Activated T-helper 17 cell treated with anti-CD3 and anti-CD28 coated beads, Interleukin-2, amount 50 U/mL, for 72 hours (primary cell): ENCODE measurements at places on chromosomes 12 and 14. TPM values are rescaled to one million over a fixed set of nuclear protein-coding genes. Genes with fewer than 3 reads are reported as not detected.

DNA sequence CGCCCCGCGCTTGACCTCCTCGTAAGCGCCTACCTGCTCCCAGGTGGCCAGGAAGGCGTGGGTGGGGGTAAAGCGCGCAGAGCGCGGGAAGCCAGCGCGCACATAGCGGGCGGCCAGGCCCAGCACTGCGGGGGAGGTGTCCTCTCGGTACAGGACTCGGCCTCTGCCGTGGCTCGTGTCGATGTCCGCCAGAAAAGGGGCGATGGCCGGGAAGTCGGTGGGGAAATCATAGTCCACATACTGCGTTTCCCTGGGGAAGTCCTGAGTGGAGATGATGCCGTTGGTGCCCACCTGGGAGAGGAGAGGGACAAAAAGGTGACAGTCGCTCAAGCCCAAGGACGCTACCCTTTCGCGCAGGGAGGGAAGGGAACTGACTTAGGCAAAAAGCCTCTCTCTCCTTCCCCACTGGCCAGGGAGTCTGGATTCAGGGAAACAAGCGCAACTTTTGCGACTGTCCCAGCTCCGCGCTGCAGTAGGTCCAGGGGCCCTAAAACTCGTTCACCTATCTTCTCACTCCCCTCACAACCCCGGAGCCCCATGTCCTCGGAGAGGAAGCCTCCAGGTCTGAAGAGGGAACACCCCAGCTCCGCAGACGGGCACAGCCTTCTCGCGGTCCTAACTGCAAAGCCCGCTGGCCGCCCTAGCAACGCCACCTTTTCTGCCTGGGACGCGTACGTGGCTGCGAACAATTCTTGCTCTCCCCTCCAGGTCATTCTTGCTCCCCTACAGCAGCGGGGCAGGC is 815 bp downstream of the NID2 start:
- H3K27me3 ChIP-seq: peaks cover 32% of the 10 kb centered on the region
- H3K4me1 ChIP-seq: peaks cover 4% of the 10 kb centered on the region
- no peak overlapping the region for H3K27ac ChIP-seq
- H3K36me3 ChIP-seq: no peaks in the 10 kb centered on the region
- peak; percentile 41 for ATAC-seq

GRCh38 chr12:41228066-41228820 is 40.1 kb downstream of the PDZRN4 start:
- H3K4me1 ChIP-seq: no peaks in the 10 kb centered on the region
- ATAC-seq: no peak

DNA sequence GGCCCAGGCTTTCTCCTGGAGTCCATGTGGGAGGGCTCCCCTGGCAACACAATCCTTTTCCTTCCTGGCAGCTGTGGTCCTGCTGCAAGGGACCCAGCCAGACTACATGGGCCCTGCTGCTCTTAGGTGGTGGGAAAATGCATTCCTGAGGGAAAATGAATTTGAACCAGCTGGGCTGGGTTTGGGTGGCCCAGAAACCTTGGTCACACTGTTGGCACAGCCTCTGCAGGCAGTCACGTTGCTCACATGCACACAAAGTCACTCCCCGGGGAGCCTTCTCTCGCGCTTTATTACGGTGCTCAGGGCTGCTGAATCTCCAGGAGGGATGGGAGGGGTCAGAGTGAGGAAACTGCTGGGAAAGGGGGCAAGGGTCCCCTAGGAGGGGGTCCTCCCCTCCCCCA is 17.2 kb downstream of the PLEKHG3 start:
- H3K27ac ChIP-seq: peak overlapping the region; percentile 85
- H3K4me3 ChIP-seq: peak overlapping the region; percentile 60
- H3K4me1 ChIP-seq: peaks cover 67% of the 10 kb centered on the region
- no peaks in the 10 kb centered on the region for H3K27me3 ChIP-seq
- no peaks in the 10 kb centered on the region for H3K36me3 ChIP-seq
- ATAC-seq: no peak

DNA sequence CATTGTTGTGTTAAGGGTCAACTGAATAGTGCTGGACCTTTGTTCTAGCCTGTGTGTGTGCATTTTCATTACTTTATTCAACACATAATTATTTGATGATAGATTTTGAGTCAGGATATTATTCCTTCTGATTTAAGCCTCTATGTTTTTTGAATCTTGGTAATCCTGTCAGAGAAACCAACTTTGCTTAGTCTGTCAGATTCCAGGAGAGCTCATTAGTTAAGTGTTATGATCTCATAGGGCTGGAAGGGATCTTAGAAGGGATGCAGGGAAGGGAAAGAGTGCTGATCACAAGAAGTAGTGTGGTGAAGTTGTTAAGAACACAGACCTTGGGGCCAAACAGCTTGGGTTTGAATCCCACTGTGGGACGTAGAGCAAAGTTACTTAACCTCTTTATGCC is 52.9 kb downstream of the SCN8A start:
- no peak overlapping the region for H3K27ac ChIP-seq
- no peaks in the 10 kb centered on the region for H3K4me1 ChIP-seq
- ATAC-seq: no peak

- no peak for ATAC-seq
- H3K4me3 ChIP-seq: no peak overlapping the region
- H3K27me3 ChIP-seq: no peaks in the 10 kb centered on the region
- H3K4me1 ChIP-seq: no peaks in the 10 kb centered on the region
- no peak overlapping the region for H3K27ac ChIP-seq
These were observed 82.0 kb upstream of the SFSWAP start for GRCh38 chr12:131628766-131629448.

GRCh38 chr14:100864960-100865681 is 38.4 kb downstream of the RTL1 start:
- H3K27ac ChIP-seq: no peak overlapping the region
- no peak for ATAC-seq
- H3K4me3 ChIP-seq: no peak overlapping the region
- H3K27me3 ChIP-seq: no peaks in the 10 kb centered on the region

Gene ADAM21
- total RNA-seq: not detected

Gene SERPINA6
- total RNA-seq: 0.61 TPM

GRCh38 chr12:19695244-19696098 is 256.2 kb downstream of the AEBP2 start:
- H3K27me3 ChIP-seq: no peaks in the 10 kb centered on the region
- no peak overlapping the region for H3K27ac ChIP-seq
- peak; percentile 29 for ATAC-seq
- peaks cover 16% of the 10 kb centered on the region for H3K4me1 ChIP-seq
- peak overlapping the region; percentile 7 for H3K4me3 ChIP-seq

Gene LRTM2
- total RNA-seq: not detected

Gene DTX1
- 13.2 TPM for total RNA-seq

Gene SRRM4
- not detected for total RNA-seq

- H3K4me1 ChIP-seq: no peaks in the 10 kb centered on the region
- no peaks in the 10 kb centered on the region for H3K36me3 ChIP-seq
- ATAC-seq: no peak
- peaks cover 13% of the 10 kb centered on the region for H3K27me3 ChIP-seq
- H3K4me3 ChIP-seq: no peak overlapping the region
These were observed 258.1 kb downstream of the EGLN3 start for GRCh38 chr14:33692762-33693161.

GRCh38 chr12:49809381-49809905 is 18.8 kb downstream of the NCKAP5L start:
- ATAC-seq: no peak
- H3K4me1 ChIP-seq: peaks cover 5% of the 10 kb centered on the region
- H3K27me3 ChIP-seq: no peaks in the 10 kb centered on the region
- H3K27ac ChIP-seq: peak overlapping the region; percentile 28
- no peak overlapping the region for H3K4me3 ChIP-seq

Gene PMCH
- 0.71 TPM for total RNA-seq

DNA sequence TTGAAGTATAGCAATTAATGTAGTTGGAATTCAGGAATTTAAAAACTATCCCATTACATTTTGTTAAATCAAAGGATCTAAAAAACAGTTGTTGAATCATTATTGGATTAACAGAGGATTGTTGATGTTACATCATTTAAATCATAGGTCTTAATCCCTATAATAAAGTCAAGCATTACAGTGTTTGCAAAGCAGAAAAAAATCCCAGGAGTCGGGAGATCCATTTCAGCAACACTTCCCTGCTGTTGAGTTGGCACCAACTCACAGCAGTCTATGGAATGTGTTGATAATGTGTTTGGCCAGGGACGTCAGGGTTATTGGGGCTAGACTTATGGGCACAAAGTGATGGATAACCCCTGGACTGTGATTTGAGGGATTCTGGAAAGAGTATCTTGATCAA is 99.1 kb upstream of the TMTC1 start:
- H3K36me3 ChIP-seq: no peaks in the 10 kb centered on the region
- no peaks in the 10 kb centered on the region for H3K27me3 ChIP-seq
- H3K27ac ChIP-seq: no peak overlapping the region
- H3K4me1 ChIP-seq: no peaks in the 10 kb centered on the region
- ATAC-seq: no peak

Gene PZP
- total RNA-seq: not detected

- H3K4me3 ChIP-seq: no peak overlapping the region
- H3K36me3 ChIP-seq: no peaks in the 10 kb centered on the region
- no peak overlapping the region for H3K27ac ChIP-seq
These were observed 123.0 kb upstream of the DYRK2 start for GRCh38 chr12:67525617-67525884.

- H3K27me3 ChIP-seq: no peaks in the 10 kb centered on the region
- H3K27ac ChIP-seq: no peak overlapping the region
- H3K36me3 ChIP-seq: peaks cover 57% of the 10 kb centered on the region
These were observed 16.4 kb upstream of the SELPLG start for GRCh38 chr12:108650083-108650482.

Gene LPAR5
- total RNA-seq: 3.1 TPM

- H3K4me1 ChIP-seq: peaks cover 17% of the 10 kb centered on the region
- ATAC-seq: no peak
- no peak overlapping the region for H3K27ac ChIP-seq
These were observed 53.4 kb upstream of the AMN start for GRCh38 chr14:102868956-102869547.
